ENCODE measurements at places on chromosomes 3 and 15. TPM values are rescaled to one million over a fixed set of nuclear protein-coding genes. Genes with fewer than 3 reads are reported as not detected.

Gene DLL4
- 0.08 TPM for total RNA-seq

Gene ROPN1
- not detected for total RNA-seq

Gene ATP13A5
- total RNA-seq: not detected

Gene TNNC1
- total RNA-seq: 2.1 TPM

Gene ZNF717
- total RNA-seq: 7.6 TPM

Gene GPR27
- total RNA-seq: 2.2 TPM

Measured in activated CD8-positive, alpha-beta memory T cell treated with anti-CD3 and anti-CD28 coated beads for 36 hours (primary cell).